ENCODE measurements at places on chromosomes 4 and X.

- no peak for DNase-seq
Observed at GRCh38 chr4:142909908-142910307, 63.8 kb upstream of the INPP4B start.

DNA sequence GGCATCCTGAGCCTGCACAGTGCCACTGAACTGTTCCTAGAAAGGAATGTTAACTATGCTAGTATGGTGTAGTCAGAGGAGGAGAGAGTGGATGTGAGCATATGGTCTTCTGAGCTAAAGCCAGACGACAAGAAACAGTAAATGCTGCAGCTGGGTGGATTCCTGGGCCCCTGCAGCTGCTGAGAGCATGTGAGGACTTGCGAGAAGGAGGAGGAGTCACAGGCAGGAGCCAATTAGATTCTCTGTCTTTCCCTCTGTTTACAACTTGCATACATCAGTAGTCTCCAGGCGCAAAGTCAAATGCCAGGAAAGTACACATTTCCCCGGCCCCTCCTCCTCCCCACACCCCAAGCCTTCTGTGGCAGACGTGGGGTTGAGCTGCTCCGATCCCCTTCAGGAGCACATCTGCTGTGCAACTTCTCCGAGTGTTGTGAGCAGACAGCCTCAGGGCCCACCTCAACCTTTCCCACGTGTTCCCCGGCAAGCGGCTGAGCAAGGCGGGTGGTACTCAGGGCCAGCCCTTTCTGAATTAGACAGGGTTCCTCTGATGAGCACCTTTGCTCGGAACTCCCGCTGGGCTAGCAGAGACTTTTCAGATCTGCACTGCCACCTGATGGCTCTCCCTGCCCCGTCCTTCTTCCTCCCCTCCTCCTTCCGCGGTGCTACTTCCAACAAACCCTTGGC lies 108.7 kb upstream of the ATP6AP2 start:
- peak; percentile 77 for DNase-seq

GRCh38 chr4:40984051-40984450 lies 230.3 kb downstream of the APBB2 start:
- no peak for DNase-seq

GRCh38 chr4:75737398-75737797 lies 13.0 kb downstream of the USO1 start:
- no peak for DNase-seq

- DNase-seq = no peak
Observed at GRCh38 chr4:54843106-54843505, 185.3 kb downstream of the KIT start.

Data from right lung (tissue), 10 donors.